ENCODE measurements at places on chromosomes 3 and 15.

DNA sequence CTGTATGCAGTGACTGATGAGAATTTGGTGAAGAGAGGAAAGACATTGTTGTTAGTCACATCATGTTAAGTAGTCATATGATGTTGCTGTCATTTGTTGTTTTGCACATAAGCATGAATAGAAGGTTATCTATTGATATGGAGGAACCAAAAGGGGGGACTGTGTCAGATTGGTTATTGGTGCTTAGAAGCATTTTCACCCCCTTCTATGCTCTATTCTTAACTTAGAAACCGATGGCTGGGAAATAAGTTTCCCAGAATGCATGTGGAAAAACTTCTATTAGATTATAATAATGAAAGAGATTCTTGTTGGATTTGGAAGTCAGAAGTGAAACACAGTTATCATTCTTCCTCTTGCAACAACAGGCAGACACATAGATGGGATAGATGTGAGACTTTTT is 33.2 kb upstream of the CADM2 start:
- no peak for DNase-seq

DNA sequence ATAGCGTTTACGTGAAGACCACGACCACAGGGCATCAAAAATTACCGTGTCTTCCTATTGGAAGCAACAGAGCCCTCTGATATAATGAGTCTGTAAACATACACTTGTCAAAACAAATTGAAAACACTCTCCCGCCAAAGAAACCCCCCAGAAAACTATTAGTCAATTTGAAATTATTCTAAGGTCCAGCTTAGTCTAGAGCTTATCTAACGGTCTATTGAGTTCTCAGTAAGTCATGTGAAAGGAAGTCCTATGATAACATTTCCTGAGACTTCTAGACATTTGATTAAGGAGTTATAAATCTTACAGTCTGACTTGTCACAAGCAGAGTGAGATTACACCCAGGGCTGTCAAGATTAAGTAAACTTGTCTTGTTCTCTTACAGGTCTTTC is 356.3 kb downstream of the FOXP1 start:
- no peak for DNase-seq

- DNase-seq: no peak
These were observed 88.8 kb downstream of the MEGF11 start for GRCh38 chr15:66164788-66165187.

- DNase-seq: no peak
These were observed 18.1 kb downstream of the NBEAL2 start for GRCh38 chr3:46997453-46998091.

DNA sequence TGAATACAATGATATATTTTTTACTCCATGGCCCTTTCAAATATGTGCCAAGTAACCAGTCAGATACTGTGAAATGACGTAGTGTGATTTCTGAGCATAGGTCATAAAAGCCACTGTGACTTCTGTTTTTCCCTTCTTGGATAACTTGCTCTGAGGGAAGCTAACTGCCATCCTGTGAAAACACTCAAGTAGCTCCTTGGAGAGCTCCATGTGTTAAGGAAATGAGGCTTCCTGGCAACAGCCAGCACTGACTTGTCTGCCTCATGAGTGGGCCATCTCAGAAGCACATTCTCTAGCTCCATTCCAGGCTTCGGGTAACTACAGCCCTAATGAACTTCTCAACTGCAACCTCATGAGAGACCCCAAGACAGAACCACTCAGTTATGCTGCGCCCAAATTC is 9.5 kb upstream of the CCDC80 start:
- DNase-seq: no peak

GRCh38 chr15:37361621-37362020 is 261.3 kb upstream of the MEIS2 start:
- DNase-seq: no peak

- DNase-seq: no peak
These were observed 596.7 kb downstream of the TUSC7 start for GRCh38 chr3:117306299-117306698.

- peak; percentile 86 for DNase-seq
These were observed 5.5 kb downstream of the BMF start for GRCh38 chr15:40102897-40103858.

- no peak for DNase-seq
These were observed 3.5 kb upstream of the CLRN1 start for GRCh38 chr3:150975992-150976368.

GRCh38 chr15:58087871-58088270 is 22.4 kb upstream of the ALDH1A2 start:
- DNase-seq: no peak

- DNase-seq: no peak
These were observed 10.9 kb downstream of the GNB5 start for GRCh38 chr15:52180196-52180835.

- no peak for DNase-seq
These were observed 74.7 kb downstream of the ZNF148 start for GRCh38 chr3:125300416-125300815.

- DNase-seq: no peak
These were observed 122.9 kb downstream of the GREM1 start for GRCh38 chr15:32840507-32841245.

DNA sequence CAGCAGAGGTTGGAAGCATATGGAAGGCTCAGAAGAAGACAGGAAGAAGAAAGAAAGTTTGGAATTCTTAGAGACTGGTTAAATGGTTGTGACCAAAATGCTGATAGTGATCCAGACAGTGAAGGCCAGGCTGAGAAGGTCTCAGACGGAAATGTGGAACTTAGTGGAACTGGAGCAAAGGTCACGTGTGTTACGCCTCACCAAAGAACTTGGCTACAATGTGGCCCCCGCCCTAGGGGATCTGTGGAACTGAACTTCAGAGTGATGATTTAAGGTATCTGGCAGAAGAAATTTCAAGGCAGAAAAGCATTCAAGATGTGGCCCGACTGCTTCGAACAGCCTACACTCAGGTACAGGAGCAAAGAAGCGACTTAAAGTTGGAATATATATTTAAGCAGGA is 83.1 kb downstream of the MYO5A start:
- no peak for DNase-seq

- DNase-seq: no peak
These were observed 133.5 kb downstream of the KCNMB2 start for GRCh38 chr3:178669758-178670157.

DNA sequence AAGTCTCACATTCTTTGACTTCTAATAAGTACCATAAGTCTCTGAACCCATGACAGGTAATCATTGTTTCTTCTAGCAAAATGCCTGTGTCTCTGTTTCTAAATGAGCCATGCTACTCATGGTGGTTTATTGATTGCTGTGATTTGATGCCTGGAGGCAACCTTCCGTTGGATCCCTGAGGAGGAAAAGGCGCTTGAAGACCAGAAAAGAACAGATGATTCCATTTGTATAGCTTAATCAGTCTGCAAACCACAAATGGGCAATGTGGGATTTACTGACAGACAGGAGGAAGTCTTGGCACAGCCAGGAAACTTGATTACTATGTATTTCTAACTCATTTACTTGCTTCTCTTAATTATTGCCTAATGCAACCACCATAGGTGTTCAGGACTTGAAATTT is 103.1 kb upstream of the MRPL3 start:
- DNase-seq: no peak

DNA sequence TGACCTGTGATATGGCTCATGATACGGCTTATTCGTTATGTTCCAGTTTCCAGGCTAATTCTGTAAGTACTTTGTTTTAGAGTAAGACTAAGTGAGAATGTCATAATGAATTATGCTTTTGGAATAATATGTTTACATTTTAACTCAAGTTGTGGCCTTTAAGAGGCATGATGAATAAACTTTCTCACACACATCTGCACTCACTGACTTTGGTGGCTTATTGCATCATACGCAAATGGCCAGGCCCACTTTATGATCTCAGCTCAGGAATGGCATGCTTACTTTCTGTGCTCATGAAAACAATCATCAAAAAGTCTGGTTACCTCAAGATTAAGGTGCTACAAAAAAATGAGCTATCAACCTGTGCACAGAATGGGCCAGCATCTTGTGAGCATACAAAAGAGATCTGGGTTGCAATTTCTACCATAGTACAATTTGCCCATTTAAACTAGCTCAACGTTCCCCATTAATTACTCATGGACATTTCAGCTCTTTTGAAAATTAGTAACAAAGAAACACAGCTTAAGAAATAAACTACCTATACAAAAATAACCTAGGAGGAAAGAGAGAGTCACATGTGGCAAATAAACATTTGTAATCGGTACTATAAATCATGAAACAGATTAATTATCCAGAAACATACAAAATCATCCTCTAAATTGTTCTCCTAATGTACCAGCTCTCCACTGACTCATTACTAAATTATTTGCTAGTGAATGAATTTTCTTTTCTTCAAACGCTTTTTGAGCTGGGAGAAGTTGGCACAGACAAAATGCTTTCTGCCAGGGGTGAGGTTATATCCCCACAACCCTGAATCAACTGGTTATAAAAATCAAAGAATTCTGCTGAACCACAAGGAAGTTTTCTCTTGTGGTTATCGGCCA is 439.0 kb upstream of the ADAMTS9 start:
- DNase-seq: no peak
